ENCODE measurements at places on chromosomes 1 and 21.
A peak's percentile ranks its signal among the peaks of the same experiment; 100 is the strongest.

- DNase-seq = peak; percentile 76
These were observed 506 bp downstream of the SSX2IP start for GRCh38 chr1:84689514-84690396.

GRCh38 chr1:235270625-235271024 is 57.4 kb downstream of the ARID4B start:
- DNase-seq = no peak

DNA sequence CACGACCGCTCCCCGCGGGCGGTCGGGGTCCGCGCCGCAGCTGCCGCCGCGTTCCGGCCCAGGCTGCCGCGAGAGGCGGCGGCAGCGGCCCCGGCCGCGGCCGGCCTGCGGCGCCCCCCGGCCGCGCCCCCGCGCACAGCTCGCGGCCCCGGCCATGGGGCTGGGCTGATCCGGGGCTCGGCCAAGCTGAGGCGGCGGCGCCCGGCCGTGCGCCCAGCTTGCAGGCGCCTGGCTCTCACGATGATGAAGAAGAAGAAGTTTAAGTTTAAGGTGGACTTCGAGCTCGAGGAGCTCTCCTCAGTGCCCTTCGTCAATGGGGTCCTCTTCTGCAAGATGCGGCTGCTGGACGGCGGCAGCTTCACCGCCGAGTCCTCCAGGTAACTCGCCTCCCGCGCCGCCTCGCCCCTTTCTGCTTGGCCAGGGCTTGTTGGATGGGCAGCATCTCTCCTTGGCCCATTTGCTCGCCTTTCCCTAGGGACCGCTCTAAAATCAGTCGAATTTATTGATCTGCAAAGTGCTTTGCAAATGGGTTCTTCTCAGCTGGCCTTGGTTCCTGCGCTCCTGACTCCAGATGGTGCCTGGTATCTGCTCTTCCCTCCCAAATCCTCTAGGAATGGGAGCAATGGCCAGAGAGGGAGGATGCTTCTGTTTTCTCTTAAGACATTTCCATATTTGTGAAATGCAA is 431 bp downstream of the EEIG2 start:
- peak; percentile 44 for DNase-seq

- DNase-seq = no peak
These were observed 185.0 kb downstream of the TGFBR3 start for GRCh38 chr1:91700771-91701471.

- DNase-seq = no peak
These were observed 232.8 kb downstream of the CHRM3 start for GRCh38 chr1:239619190-239619589.

GRCh38 chr21:31459457-31459856 is 115.4 kb upstream of the TIAM1 start:
- DNase-seq = no peak

DNA sequence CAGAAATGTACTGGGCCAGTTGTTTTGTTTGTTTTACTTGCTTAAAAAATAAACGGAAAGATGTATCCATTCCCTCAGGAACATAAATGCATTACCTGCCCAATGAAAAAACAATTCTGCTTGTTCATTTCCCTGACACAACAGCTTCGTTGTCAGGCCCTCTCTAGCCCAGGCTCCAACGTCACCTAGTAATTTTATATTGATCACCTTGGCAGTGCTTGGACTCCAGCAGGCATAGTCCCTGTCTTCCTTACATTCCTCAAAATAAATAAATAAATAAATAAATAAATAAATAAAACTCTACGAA is 1.2 kb downstream of the CEP170 start:
- DNase-seq = no peak
